Stimulated activated CD4-positive, alpha-beta T cell treated with anti-CD3 and anti-CD28 coated beads, TNF-alpha, amount 100 ng/mL, for 1 hour (primary cell): ENCODE measurements at places on chromosomes 1 and 21.
A peak's percentile ranks its signal among the peaks of the same experiment; 100 is the strongest.

- no peak for DNase-seq
These were observed 752 bp upstream of the ACTA1 start for GRCh38 chr1:229434641-229435051.

DNA sequence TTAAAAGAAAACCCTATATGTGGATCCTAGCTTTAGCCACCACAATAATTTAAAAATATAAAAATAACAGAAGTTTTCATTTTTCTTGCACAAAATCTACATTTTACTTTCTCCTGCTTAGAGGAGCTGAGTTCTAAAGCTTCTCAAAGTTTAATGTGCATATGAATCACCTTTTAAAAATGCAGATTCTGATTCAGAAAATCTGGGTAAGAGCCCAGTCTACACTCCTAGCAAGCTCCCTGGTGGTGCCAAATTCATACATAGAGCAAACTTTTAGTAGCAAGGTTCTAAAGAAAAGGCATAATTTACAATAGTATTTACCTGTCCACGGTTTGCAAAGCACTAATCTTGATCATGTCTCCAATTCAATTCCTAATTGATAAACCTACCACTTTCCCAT, 19.3 kb downstream of the RSBN1 start:
- DNase-seq, result no peak

GRCh38 chr1:19029191-19030085, 73.0 kb upstream of the IFFO2 start:
- no peak for DNase-seq

DNA sequence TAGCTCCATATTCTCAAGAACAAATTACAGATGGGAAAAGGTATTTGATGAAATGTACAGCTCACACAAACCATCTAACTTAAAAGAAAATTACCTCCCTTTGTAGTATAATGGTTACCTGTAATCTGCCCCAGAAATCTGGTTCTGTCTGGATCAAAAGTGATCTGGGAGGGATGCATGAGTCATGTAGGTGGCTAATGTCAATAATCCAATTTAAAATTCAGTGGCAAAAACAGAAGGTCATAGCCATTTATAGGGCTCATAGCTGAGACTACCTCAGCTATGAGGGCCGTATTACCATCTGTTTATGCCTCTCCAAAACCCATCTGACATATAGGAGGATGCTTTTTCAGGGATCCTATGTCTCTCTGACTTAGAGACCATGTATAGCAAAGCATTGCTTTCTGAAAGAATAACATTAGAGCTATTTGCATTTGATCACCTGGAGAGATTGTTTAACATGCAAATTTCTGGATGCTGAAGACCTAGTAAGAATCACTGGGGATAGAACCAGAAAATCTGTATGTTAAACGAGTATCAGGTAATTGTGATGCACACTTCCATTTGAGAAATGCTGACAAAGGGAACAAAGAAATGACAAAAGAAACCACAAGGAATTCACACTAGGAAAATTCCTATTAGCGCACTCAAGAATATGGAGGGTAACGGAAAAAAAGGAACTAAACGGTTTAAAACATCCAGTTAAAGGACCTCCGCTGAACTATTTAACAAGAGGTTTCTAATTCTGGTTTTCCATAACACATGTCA, 17.6 kb downstream of the PAXBP1 start:
- DNase-seq, result no peak

DNA sequence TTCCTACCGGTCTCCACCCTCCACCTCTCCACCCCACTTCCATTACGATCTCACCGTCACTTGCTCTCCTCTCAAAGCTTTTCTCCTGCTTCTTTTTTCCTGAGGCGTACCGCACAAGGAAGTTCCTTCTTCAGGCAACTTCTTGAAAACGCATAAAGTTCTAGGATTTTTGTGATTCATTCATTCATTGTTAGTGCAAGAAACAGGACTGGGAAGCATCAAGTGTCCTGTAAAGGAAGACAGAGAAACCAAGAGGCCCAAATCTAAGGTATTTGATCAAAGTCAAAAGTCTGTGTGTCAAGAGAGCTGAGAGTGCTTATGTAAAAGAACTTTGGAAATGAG, 1.3 kb upstream of the RCC2 start:
- no peak for DNase-seq

- DNase-seq, result no peak
These were observed 580.6 kb downstream of the PLA2G4A start for GRCh38 chr1:187409341-187409740.

DNA sequence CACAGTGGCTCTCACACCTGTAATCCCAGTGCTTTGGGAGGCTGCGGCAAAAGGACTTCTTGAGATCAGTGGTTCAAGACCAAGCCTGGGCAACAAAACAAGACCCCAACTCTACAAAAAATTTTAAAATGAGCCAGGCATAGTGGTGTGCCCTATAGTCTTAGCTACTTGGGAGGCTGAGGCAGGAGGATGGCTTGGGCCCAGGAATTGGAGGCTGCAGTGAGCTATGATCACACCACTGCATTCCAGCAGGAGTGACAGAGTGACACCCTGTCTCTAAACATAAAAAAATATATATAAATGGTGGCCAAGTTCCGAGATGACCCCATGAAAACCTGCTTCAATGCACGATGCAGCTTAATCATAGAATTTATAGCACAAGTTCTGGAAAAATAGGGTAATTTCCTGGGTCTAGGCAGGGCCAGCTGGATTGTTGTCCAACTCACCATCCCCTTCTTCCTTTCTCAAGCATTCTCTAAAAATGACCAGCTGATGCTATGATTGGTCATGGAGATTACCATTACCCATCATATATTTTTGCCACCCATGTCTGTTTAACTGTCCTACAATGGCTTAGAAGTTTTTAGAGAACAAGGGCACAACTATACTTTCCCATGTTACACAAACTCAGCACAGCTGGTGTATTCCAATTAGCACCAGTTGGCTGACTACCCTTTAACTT, 5.3 kb upstream of the GNPAT start:
- DNase-seq, result no peak

- no peak for DNase-seq
These were observed 1.3 kb downstream of the FGR start for GRCh38 chr1:27633640-27634176.

DNA sequence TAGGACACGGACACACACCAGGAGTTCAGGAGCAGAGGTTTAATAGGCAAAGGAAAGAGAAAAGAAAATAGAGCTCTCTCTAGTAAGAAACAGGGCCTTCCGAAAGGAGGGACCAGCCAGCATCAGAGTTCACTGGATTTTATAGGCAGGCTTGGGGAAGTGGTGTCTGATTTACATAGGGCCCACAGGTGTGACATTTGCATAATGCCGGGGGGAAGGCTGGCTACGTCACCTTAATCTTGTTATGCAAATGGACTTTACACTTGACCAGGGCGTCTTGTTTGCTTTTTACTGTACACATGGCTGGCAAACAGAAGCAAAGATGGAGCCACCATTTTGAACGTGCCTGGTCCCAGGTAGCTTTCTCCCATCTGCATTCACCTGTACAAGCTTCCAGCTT, at the start of gene OR14A16:
Gene OR14A16, minus strand, starts transcription at position 97 of the 400 bp plus-strand sequence. CDS start 8,390 bp downstream, outside the sequence.
- no peak for DNase-seq

- no peak for DNase-seq
These were observed 12.0 kb downstream of the VAV3 start for GRCh38 chr1:107952989-107953388.

- DNase-seq, result no peak
These were observed 14.3 kb upstream of the KRTAP19-8 start for GRCh38 chr21:31052489-31053142.

GRCh38 chr1:101238681-101239094, 1.9 kb downstream of the S1PR1 start:
- peak; percentile 84 for DNase-seq

DNA sequence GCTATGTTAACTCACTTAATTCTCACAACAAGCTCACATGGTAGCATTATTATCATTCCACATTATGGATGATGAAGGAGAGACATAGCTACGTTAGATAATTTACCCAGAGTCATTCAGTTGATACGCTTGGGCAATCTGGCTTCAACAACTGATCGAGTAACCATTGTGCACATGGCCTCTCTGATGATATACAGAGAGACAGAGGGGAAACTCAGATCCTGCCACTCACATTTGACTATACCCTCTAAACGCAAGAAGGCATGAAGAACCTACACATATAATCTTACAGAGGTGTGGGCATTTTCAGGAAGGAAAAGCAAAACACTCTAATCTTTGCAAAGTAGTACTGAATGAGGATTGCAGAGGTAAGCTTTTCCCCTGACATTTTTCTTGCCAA, 360.1 kb downstream of the BARHL2 start:
- no peak for DNase-seq

GRCh38 chr1:166479052-166479631, 312.3 kb upstream of the FAM78B start:
- peak; percentile 23 for DNase-seq

- no peak for DNase-seq
These were observed 4.5 kb downstream of the DHCR24 start for GRCh38 chr1:54882519-54882918.

DNA sequence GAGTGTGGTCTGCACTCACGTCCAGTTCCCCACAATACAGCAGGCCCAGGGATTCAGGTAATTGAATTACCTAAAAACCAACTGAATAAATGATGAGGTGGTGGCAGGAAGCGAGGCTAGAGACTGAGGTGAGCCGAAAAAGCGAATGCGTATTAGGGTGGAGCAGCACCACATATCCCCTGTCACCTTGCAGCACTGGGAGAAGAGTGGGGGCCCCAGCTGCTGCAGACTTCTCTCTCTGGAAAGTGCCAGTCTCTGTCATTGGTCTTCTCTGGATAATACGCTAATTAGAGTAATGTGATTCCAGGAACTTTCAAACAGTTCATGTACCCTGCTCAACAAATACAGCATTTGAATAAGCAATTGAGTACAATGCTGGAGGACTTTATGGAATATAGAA, 199.0 kb downstream of the RPS6KC1 start:
- no peak for DNase-seq

DNA sequence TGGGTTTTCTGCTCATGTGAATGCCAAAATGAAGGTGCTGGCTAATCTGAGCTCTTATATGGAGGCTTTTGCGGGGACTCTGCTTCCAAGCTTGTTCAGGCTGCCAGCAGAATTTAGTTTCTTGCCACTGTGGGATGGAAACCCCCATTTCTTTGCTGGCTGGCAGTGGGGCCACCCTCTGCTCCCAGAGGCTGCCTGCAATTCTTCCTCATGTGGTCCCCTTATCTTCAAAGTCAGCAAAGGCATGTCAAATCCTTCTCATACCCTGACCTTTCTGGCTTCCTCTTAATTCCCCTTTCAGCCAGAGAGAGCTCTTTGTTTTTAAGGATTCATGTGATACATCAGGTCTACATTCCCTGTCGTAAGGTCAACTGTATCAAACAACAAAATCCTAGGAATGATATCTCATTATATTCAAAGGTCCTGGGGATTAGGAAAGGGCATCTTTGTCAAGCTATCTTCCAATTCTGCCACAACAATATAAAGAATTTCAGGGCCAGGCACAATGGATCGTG, 5.2 kb upstream of the GPR161 start:
- DNase-seq, result no peak

DNA sequence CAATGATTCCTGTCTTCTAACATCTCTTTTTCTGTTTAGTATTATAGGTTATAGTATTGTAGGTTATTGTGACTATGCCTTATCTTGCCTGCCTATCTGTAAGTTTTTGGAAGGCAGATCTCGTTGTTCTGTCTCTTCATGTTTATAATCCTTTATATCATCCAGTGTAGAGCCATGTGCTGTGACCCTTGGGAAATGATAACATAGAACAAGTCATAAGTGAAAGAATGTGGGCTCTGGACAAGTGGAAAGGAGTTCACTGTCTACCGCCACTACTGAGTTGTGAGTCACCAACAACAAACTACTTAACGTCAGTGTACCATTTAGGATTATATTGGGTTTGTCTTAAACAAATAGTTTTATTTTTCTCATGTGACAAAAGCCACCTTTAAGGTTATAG, 139.3 kb downstream of the LYPLAL1 start:
- DNase-seq, result no peak

GRCh38 chr1:212646588-212646987, 38.0 kb downstream of the ATF3 start:
- no peak for DNase-seq

DNA sequence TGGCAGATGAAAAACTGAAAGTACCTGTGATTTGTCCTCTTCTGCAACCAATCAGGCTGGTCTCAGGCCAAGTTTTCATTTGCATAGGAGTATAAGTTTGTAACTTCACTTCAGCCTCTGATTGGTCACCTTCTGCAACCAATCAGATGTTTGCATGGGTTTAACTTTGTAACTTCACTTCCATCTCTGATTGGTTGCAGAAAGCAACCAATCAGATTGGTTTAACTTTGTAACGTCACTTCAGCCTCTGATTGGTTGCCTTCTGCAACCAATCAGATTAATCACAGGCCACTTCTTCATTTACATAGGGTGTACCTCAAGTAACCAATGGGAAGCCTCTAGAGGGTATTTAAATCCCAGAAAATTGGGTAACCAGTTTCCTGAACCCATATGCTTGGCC, 18.9 kb upstream of the TUT4 start:
- no peak for DNase-seq

DNA sequence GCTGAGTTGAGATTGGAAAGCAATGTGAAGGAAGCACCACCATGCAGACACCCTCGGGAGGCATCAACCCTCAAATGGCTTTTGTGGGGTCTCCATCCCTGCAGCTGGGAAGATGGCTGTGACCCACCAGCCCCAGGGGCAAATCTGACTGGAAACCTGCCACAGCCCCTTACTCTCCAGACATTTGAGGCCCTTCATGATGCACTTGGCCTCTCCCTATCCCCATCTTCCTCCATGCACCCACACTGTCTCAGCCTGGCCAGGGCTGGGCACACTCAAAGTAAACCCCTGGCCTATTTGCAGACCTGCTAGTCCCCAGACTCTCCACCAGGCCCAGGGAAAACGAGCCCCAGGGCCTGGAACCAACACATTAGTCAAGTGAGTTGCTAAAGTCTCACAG, 205.2 kb downstream of the MATN1 start:
- no peak for DNase-seq

GRCh38 chr1:31745946-31746670, 18.0 kb downstream of the ADGRB2 start:
- DNase-seq, result no peak

DNA sequence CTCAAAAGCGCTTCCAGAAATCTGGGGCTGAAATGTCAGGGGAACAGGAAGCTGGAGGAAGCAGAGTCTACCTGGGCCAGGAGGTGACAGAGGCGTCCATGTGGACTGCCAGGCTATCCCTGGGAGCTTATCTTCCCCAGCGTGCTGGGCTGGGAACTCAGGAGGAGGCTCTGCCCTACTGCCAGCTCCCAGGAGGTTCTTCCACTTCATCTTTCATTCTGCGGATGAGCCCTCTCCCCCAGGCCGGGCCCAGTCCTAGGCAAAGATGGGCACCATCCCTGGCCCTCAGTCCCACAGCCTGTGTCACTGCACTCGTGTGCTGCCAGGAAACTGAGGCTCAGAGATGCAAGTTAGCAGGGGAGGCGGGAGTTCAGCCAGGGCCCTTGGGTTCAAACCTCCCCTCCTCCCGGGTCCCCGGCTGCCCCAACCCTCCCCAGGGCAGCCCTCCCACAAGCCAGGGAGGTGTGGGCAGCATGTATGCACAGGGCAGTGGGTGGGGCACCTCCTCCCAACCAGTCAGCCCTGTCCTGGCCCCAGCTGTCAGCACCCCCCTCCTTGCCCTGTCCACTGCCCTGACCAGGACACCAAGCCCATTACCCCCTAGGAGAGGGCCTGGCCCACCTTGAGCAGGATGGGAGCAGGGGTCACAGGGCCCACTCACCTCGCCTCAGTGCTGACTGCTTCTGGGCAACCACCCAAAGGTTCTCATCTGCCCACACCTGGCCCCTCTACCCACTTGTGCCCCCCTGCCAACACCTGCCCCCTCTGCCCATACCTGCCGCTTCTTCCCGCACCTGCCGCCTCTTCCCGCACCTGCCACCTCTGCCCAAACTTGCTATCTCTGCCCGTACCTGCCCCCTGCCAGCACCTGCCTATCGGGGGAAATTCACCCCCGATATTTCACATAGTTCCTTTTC, 226.0 kb downstream of the NPHP4 start:
- no peak for DNase-seq

GRCh38 chr1:6955357-6956094, 170.3 kb downstream of the CAMTA1 start:
- DNase-seq, result no peak
